ENCODE measurements at places on chromosomes 11 and 22.
A peak's percentile ranks its signal among the peaks of the same experiment; 100 is the strongest.

GRCh38 chr22:49923445-49923844 lies 5.0 kb downstream of the CRELD2 start:
- ATAC-seq = no peak

DNA sequence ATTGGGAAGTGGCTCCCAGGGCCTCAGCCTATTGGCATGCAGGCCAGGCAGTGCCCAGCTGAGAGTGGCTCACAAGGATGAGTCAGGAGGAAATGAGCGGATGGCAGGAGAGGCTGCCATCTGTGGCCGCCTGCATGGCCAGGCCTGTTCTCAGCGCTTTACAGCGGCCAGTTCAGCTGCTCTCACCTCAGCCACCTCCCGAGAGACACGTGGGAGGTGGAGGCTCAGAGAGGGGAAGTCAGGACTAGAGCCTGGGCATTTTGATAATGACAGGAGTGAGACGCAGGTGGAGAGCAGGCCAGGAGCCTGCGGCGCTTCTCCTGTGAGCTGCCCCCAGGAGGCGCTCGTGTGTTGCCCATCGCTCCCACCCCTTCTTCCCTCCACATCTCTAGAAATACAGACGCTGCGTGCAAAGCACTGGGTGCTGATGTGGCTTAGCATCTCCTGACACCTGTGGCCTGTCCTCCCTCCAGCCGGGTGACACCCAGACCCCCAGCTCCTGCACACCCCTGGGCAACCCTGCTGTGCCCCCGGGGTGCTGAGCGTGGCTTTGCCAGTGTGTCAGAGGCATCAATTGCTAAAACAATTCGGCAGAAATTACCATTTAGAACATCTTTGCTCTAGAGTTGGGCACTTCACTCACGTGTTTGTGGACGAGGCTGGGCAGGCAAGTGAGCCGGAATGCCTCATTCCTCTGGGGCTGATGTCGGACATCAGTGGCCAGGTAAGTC lies 21.4 kb upstream of the PANX2 start:
- ATAC-seq = no peak

- ATAC-seq = no peak
These were observed 10.9 kb downstream of the SMCO4 start for GRCh38 chr11:93532281-93532789.

DNA sequence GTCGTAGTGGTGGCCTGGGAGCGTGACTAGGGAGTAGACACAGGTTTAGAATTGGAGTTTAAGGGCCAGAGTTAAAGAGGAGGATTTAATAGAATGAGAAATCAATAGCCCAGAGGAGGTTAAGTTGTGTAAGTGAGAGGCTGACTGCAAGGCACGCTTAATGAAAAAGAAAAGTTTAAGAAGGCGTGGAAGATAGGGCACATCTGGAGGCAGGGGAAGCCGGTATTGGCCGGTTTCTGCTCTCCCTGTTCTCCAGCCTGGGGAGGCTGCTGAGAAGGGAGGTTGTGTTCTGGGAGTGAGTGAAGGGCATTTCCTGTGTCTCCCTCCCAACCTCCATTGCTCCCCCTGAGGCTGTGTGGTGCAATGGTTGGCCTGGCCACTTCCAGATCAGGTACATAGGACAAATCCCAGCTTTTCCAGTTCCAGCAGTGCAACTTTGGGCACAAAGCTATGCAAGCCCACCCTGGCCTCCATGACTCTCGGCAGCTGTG lies 6.3 kb downstream of the GRIK4 start:
- ATAC-seq = peak; percentile 77

- ATAC-seq = no peak
These were observed 4.6 kb downstream of the CARD10 start for GRCh38 chr22:37514526-37515051.

DNA sequence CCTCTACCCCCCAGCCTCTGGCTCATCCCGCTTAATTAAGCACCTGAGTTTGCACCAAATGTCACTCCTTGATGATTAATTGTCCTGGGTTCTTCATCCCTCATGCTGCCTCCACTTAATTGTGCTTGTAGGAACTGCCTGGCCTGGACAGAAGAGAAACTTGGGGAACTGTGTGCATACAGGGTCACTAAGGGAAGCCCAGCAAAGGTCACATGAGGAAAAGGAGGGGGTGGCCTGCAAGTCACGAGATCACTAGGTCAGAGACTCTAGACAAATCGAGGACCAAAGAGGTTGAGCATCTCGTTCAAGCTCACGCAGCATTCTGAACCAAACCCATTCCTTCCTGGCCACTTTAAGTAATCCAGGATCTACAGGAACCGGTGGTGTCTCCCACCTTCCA lies 75.8 kb downstream of the PDE2A start:
- ATAC-seq = no peak

DNA sequence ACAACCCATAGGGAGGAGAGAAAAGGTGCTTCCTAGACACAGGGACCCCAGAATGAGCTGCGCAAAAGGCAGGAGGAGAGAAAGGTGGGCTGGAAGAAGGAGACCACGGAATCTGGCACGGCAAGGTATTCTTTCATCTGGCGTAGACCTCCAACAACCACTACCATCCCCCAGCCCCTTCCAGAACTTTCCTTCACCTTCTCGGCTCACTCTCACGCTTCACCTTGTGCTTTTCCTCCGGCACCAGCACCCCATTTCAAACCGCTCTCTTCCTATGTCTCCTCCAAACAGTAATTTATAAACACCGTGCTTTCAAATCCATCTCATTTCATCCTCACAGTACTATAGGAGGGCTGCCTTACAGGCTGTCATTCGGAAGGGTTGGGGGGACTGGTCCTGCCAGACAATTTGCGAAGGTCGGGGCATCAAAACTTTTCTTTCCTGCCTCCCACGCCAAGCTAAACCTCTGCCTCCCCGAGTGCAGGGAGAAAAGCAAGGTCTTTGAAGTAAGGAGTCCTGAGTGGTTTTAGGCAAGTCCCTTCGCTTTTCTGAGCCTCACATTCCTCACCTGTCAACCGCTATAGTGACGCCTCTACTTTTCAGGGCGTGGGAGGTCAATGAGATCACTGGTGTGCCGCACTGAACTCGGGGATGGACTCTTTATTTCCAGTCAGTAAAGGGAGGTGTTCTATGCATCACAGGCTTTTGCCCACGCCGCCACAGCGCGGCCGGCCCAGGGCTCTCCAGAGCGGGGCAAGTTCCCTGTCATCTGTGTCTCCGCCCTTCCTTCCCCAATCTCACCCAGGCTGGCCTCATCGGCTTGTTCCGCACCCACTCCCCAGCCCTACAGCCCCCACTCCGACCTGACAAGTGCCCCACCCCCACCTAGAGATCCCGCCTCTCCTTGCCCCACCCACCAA lies 800 bp downstream of the KCTD21 start:
- peak; percentile 29 for ATAC-seq

DNA sequence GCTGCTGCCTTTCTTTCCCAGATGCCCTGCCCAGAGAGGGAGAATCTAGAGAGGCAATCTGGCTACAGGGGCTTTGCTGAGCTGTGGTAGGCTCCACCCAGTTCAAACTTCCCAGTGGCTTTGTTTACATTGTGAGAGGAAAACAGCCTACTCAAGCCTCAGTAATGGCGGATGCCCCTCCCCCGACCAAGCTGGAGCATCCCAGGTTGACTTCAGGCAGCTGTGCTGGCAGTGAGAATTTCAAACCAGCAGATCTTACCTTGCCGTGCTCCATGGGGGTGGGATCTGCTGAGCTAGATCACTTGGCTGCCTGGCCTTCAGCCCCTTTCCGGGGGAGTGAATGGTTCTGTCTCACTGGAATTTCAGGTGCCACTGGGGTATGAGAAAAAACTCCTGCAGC lies 12.2 kb downstream of the BDNF start:
- ATAC-seq = no peak

- no peak for ATAC-seq
These were observed 35.2 kb upstream of the RIC3 start for GRCh38 chr11:8204025-8204424.

DNA sequence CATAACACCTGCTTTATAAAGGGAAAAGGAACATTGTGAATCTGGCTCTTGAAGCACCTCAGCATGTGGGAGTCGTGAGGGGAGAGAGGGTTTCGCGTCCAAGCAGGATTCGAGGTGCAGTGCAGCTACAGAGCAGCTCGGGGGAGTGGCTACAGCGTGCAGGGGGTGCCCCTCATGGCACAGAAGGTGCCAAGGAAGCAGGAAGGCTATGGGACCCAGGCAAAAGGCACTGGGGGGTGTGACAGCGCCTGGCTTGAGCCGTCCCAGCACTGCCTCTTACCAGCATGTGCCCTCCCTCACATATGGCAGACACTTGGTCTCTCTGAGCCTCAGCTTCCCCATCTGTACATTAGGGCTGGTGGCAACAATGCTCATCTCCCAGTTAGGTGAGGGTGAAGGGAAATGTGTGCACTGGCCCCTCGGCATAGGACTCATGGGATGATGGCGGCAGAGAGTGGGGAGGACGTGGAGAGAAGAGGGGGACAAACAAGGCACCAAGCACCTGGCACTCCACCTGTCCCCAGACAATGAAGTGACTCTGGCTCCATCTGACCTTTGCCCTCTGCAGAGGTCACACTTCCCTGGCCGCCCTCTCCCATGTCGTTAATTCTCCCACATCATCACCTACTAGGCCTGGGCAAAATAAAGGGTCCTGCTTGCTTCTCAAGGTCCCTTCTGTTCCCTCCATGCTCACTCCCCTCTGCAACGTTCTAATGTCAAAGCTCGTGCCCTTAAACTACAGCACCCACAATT lies 10.4 kb downstream of the TNKS1BP1 start:
- no peak for ATAC-seq

DNA sequence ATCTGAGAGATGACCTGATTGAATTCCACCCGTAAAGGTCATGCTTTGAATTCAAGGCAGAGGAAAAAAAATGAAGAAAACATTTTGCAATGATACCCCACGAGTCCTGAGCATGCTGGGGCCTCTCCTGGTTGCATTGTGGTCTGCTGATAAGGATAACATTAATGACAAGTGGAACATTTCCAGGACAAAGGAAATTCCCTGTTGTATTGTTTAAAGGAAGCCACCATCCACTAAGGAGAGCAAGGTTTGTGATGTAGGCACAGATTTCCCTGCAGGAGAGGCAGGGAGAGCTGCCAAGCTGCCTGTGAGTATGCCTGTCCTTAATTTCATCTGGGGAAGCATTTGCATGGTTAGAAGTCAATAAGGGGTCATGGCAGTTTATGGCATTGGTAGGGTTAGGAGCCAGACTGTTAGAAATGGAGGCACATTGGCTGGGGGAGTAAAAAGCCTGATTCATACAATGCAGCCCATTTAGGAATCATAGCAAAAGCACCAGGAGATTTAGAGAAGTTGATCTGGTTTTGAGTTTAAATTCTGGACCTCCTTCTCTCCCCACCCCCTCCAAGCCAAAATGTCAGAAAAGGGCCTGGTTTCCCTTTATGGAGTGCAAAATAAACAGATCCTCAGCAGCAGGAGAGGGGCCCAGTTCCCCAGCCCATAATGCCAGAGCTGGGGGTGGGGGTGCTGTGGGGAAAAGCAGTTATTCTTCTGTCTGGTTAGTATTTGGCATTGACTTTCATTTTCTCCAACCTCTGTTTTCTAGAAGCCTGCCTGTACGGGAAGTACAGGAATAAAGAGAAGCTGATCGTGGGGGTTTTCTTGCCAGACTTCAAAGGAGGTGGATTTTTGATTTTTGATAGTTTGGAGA lies 22.1 kb downstream of the FLI1 start:
- ATAC-seq = peak; percentile 64

DNA sequence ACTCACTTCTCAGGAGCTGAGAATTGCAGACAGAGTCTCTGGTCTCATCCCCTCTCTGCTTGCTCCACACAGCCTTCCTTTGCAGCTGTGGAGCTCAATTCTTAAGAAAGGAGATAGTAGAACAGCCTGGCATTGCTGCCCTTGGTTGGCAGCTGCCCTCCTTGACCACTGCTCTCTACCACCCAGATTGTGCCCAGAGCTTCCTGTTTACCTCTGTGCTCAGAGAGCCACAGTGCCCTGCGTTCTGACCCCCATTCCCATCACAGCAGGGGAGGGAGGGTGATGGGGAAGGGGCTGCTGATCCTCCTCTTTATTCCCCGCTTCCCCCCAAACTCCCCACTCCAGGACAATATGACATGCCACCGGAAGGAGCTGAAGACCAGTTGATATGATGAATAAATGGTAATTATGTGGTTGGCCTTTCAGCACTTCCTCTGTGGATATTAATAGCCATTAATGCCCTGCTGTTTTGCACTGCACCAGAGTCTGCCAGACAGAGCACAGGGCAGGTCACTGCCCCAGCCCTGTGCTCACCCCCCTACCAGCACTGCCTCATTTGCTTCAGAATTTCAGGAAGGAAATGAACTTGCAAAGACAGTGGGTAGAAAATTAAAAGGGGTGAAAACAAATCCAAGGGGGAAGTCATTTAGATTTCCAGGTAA lies 426.8 kb upstream of the CADM1 start:
- ATAC-seq = no peak

- peak; percentile 28 for ATAC-seq
These were observed 9.7 kb upstream of the MALAT1 start for GRCh38 chr11:65489035-65489705.

- peak; percentile 6 for ATAC-seq
These were observed 379 bp upstream of the SLC3A2 start for GRCh38 chr11:62880231-62880802.

DNA sequence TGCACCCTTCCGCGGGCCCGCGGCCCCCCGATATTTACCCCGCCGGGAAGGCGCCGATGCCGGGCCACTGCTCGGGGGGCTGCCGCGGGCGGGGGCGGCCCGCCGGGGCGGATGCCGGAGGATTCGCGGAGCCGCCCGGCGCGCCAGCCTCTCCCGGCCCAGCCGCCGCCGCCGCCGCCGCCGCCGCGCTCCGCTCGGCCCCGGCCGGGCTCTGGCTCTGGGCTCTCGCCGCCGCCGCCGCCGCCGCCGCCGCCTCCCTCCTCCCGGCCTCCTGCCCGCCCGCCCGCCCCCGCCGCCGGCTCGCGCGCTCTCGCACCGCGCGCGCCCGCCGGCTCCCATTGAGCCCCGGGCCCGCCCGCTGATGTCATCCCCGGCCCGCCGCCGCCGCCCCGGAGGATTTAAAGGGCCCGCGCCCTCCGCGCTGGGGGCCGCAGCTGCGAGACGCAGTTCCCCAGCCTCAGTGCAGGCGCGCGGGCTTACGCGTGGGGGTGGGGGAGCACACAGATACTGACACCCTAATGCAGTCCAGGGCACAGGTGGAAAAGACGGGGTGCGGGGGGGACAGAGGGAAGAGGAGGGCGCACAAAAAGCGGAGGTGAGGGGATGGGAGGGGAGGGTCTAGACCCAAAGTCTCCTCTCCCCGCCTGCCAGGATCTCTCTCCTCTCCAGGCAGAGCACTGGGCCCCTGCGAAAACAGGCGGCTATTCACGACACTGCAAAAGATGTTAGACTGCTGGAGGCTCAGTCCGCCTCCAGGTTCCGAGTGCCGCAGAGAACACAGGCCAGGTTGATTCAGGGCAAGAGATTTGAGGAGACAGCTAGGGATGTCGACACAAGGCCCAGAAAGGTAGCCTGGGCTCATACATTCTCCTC lies at the start of gene CSNK1E:
CSNK1E (minus strand) TSS at position 312 of the 873 bp plus-strand sequence. CDS start 3,276 bp downstream, outside the sequence.
- peak; percentile 71 for ATAC-seq

GRCh38 chr11:110126936-110127335 lies 33.7 kb downstream of the ZC3H12C start:
- ATAC-seq = no peak

- ATAC-seq = no peak
These were observed 20.3 kb upstream of the POU2AF1 start for GRCh38 chr11:111399187-111400031.

DNA sequence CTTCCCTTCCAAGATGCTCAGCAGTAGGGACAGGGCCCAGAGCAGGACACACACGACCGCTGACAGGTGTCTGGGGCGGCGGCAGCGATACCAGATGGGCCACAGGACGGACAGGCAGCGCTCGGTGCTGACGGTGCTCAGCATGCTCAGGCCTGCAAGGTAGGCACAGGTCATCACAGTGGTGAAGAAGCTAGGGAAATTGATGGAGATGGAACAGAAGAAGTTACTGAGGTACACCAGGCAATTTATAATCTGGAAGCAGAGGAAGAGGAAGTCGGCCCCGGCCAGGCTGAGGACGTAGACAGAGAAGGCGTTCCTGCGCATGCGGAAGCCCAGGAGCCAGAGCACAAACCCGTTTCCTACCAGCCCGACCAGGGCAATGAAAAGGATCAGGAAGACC lies 4.6 kb downstream of the MRGPRX2 start:
- no peak for ATAC-seq
